ENCODE measurements at places on chromosomes 7 and 10.

DNA sequence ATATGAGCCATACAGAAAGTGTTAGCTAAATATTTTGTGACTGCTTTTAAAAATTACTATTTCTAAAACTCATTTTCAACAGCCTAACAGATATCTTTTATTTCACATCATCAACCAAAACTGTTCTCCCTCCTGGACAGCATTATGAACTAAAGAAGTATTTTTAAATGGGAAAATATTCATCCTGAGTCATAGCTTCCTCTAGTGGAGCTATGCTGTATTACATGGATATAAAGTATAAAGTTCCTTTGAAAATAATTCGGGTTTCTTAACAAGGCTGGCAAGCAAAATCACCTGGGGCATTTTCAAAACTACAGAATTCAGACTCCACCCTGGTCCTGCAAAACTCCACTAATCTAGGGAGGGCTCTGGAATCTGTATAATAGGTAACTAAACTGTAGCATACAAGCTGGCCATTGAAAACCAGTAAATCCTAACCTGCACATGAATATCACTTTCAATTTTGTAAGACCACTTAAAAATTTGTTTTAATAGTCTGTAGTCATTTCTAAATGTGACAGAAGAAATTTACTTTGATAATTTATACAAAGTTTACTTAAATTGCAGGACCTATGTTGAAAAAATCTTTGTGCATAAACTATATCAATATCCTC is 53.5 kb downstream of the SCIN start:
- DNase-seq: no peak

DNA sequence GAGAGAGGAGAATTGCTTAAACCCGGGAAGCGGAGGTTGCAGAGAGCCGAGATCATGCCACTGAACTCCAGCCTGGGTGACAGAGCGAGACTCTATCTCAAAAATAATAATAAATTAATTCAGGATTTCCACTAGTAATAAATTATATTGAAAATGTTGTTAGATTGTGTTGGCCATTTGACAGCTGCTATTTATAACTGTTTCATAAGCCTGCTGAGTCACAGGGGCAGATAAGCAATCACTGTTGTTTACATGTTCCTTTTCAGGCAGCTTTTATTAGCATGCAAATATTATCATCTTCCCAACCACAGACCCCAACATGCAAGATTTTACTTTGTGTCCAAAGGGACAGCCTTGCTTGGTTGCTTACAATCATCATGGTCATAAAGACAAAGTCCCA is 49.5 kb upstream of the ZNF138 start:
- DNase-seq: no peak

DNA sequence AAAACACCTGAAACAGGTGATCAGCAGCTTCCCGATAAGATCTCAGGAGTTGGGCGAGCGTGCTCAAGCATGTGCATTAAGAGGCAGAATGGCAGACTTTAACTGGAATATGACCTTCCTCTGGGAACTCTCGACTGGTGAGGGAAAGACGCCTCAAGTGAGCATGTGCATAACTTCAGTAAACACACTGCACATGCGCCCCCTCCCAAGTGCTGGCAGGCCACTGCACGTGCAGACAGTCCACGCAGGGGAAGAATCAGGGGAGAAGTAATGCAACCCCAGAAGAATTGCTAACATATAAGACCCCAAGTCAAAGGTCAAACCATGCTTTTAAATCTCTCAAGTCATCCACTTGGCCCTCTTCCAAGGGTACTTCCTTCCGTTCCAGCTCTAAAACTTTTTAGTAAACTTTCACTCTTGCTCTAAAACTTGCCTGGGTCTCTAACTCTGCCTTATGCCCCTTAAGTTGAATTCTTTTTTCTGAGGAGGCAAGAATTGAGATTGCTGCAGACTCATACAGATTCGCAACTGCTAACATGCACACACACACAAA is 541.0 kb downstream of the TNS3 start:
- DNase-seq: peak; percentile 10

DNA sequence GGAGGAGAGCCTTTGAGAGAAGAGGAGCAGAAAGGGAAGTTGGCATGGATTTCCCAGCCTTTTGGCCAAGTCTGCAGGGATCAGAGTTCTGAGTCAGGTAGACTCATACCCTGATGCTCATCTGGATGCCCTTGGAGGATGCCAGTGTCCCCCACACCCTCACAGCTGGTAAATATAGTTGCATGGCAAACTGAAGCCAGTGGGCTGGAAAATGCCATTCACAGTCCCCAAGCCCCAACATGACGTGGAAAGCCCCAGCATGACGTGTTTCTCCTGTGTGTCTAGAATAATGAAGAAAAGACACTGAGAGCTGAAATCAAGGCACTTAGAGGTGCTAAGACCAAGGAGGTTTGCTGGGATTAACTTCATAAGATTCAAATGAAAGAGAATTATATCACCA is 24.8 kb upstream of the APBB1IP start:
- no peak for DNase-seq

DNA sequence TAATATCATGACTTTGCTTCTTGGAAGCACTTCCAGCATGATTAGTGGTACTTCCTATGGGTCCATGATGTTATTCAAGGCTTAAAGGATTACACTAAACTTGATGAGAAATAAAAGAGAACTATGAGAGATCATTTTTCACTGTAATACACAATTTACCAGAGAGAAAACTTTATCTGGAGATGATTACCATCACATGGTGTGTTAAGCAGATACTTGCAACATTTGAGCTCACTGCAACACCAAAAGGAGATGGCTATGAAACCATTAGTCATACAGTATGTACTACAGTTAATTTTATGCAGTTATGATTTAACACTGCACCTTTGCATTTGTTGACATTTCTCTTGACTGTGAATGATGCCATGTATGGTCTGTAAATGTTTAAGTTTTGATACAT is 311.3 kb upstream of the AOAH start:
- DNase-seq: no peak

DNA sequence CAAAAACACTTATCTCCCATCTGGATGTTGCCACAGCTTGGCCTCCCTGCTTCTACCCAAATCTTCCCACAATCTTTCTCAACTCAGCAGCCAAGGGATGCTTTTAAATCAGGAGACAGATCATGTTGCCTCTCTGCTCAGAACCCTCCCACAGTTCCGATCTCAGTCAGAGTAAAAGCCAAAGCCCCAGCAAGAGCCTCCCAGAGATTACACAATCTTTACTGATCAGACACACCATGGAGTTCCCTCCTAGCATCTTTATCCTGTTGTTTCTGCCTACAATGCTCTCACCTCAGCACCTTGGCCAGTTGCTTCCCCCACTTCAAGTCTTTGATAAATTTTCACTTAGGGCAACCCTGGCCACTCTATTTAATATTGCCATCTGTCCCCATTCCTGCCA is 41.9 kb upstream of the ZNF33B start:
- DNase-seq: no peak

GRCh38 chr10:107091126-107091525 is 73.4 kb downstream of the SORCS1 start:
- DNase-seq: peak; percentile 99

- no peak for DNase-seq
Measured at GRCh38 chr7:148585399-148585798, 5.2 kb upstream of the C7orf33 start.

- no peak for DNase-seq
Measured at GRCh38 chr10:14144451-14144850, 186.3 kb downstream of the FRMD4A start.

DNA sequence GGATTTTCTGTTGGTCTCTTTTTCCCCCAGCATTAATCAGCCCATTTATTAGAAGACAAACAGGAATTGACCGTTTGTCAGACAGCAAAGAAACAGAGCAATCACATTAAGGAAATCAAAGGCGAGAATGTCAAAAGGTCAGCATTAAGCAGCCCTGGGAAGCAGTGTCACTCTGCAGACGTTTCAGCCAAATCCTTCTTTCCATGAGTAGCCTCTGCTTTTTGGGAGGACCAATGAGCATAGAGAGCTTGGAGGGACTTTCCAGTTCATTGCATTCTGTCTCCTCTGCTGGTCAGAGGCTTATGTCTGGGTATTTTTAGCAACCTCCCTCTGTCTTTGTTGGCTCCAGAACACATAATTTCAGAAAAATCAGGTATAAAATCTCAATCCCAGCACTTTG is 481.4 kb downstream of the GALNT17 start:
- DNase-seq: no peak

- no peak for DNase-seq
Measured at GRCh38 chr10:124899151-124899550, 42.8 kb upstream of the ZRANB1 start.

- no peak for DNase-seq
Measured at GRCh38 chr7:65846008-65846570, 26.8 kb upstream of the VKORC1L1 start.

DNA sequence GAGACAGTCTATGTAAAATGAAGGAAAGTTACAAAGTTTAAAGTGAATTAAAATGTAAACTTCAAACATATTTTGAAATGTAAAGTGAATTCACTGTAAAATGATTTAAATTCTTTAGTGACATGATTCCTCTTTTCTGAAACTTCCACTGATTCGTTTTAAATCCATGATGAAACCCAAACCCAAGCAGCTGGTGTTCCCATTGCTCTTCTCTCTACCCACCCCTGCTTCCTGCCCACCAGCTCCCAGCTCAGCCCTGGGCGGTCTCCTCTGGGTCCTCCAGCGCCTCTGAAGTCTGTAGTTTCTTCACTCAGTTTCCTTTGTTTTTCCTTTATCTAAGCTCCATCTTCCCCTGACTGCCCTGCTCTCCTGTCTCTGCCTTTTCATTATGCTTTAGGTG is 175.9 kb downstream of the SNX10 start:
- DNase-seq: no peak

DNA sequence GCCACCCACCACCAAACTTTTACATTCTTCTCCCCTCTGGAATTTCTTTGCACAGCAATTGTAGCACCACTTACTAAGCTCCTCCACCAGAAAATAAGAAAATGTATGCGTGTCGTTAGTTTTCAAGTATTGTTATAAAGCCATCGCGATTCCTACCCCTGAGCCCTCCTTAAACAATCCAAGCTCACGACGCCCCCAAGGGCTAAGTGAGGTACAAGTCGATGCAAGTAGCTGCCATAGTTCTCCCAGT is 1.3 kb downstream of the FRAT2 start:
- peak; percentile 56 for DNase-seq

GRCh38 chr7:103538964-103539709 is 93.1 kb upstream of the SLC26A5 start:
- no peak for DNase-seq

- DNase-seq: no peak
Measured at GRCh38 chr10:33487014-33487776, 152.7 kb upstream of the NRP1 start.

- no peak for DNase-seq
Measured at GRCh38 chr7:4202154-4202736, 479.9 kb upstream of the FOXK1 start.

DNA sequence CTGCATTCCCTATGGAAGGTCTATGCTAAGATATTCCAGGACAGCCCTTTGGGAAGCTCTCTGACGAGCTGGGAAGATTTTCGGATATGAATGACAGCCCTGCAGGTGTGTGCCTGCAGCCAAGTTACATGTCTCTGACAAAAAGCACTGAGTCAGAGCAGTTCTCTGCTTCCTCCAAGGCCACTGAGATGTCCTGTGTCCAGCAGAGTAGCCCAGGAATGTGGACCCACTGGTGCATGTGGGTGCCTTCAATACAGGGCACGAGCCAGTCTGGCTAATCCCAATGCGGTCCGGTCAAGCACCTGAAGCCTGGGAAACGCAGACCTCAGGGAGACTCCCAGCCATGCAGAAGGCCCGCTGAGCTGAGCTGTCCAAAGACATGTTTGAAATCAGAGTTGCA is 565.7 kb downstream of the TCERG1L start:
- DNase-seq: no peak

- DNase-seq: peak; percentile 34
Measured at GRCh38 chr10:92274071-92274470, 16.8 kb downstream of the CPEB3 start.

DNA sequence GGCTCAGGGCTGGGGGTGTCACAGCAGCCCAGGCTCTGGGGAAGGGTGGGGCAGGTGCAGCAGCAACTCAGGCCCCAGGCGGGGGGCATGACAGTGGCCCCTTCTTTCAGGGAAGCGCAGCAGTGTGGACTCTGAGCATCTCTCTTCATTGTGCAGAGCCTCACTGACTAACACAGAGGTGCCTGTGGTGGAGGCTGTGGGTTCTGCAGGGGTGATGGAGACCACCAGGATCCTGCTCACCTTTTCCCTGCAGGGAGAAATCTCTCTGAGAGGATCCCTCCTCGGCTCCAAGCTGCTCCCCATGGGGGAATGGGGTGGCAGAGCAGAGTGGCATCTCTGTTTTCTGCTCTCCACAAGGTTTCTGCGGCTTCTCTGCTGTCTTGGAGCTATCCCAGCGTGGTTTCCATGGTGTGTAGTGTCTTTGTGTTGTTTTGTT is 37.8 kb upstream of the SHH start:
- DNase-seq: no peak

- DNase-seq: no peak
Measured at GRCh38 chr7:99693427-99694200, 13.8 kb upstream of the CYP3A5 start.

- no peak for DNase-seq
Measured at GRCh38 chr10:94192333-94192732, 170.4 kb downstream of the NOC3L start.

DNA sequence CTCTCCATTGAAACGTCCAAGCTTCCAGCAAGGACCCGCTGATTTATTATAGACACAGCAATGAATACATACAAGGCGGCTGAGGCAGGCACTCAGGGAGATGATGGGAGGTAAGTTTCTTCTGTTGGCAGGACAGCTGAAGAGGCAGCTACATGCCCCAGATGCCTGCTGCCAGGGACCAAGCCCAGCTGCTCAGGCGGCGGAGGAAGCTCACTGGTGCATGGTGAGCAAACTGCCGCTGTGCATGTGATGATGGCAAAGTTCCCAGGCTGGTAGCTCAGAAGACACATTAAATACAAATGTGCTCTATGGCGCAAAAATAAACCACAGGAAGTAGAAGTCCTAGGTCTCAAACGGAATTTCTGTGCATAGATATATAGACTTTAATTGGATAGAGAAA is 2.3 kb downstream of the DNTT start:
- DNase-seq: no peak

GRCh38 chr7:6228361-6229229 is 43.8 kb downstream of the CYTH3 start:
- peak; percentile 84 for DNase-seq

GRCh38 chr7:3063016-3063753 is 19.5 kb upstream of the CARD11 start:
- no peak for DNase-seq

- DNase-seq: peak; percentile 80
Measured at GRCh38 chr10:17023386-17024298, 106.0 kb downstream of the CUBN start.
